ENCODE measurements at places on chromosomes 5 and 9. TPM values are rescaled to one million over a fixed set of nuclear protein-coding genes. Genes with fewer than 3 reads are reported as not detected.

- no peak overlapping the region for H3K27ac ChIP-seq
- no peak overlapping the region for H3K4me3 ChIP-seq
- no peak for DNase-seq
- no peaks in the 10 kb centered on the region for H3K27me3 ChIP-seq
- H3K36me3 ChIP-seq: no peaks in the 10 kb centered on the region
These were observed 172.2 kb upstream of the ANKRD55 start for GRCh38 chr5:56405116-56405908.

DNA sequence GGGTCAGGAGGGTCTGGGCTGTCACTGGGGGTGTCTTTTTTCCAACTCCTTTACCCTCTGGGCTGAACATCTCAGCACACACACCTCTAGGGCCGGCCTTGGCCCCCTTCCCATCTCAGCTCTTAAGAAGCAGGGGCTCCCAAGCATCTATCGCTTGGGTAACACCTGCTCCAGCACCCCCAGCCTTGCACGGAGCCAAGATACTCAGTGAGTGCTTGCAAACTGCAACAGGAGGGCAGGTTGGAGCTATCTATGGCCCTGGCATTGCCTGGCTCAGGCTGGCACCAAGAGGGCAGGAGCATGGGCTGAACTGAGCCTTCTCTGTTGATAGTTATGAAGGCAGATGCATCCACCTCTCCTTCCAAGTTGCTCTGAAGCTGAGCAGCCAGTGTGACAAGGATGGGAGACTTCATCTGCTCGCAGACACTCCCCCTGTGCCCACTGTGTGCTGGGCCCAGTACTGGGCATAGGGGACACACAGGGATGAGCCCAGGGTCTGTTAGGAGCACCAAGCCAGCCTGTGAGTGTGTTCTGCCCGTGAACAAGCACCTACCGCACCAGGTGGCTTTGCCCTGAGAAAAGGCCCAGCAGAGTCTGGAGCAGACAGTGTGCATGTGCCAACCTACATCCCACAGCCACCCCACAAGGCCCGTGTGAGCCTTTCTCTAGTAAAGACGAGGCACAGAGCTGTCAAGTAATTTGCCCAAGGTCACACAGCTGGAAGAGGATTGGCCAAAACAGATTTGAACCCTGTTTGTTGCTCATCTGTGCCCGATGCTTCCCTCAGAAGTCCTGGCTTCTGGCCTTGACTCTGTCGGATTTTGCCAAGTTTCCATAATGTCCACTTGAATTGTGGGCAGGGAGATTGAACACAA, 58.2 kb downstream of the PHF2 start:
- no peaks in the 10 kb centered on the region for H3K27me3 ChIP-seq
- no peak for DNase-seq
- H3K36me3 ChIP-seq: peaks cover 40% of the 10 kb centered on the region
- H3K4me1 ChIP-seq: no peaks in the 10 kb centered on the region

Gene ARHGEF39
- 19.9 TPM for total RNA-seq

DNA sequence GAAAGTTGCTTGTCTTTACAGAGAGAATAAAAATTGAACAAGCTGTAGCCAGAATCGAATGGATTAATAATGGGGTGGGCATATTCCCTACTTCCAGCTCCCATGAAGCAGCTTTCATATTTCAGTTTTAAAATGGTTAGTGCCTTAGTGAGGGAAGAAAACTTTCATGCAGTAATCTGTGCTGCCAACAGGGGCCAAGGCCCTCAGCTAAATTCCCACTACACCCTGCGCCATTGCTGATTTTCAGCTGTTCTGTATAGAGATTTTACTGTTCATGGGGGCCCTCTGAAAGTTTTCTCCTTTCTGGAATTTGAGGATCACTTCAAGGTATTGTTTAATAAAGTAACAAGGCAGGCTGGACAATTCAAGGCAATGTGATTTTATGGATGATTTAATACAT, 58.2 kb downstream of the CAST start:
- no peak overlapping the region for H3K27ac ChIP-seq
- peaks cover 14% of the 10 kb centered on the region for H3K4me1 ChIP-seq
- H3K4me3 ChIP-seq: no peak overlapping the region
- no peak for DNase-seq
